Activated naive CD4-positive, alpha-beta T cell treated with anti-CD3 and anti-CD28 coated beads, Interleukin-2, amount 50 U/mL, for 16 hours (primary cell): ENCODE measurements at places on chromosomes 3 and 15.

DNA sequence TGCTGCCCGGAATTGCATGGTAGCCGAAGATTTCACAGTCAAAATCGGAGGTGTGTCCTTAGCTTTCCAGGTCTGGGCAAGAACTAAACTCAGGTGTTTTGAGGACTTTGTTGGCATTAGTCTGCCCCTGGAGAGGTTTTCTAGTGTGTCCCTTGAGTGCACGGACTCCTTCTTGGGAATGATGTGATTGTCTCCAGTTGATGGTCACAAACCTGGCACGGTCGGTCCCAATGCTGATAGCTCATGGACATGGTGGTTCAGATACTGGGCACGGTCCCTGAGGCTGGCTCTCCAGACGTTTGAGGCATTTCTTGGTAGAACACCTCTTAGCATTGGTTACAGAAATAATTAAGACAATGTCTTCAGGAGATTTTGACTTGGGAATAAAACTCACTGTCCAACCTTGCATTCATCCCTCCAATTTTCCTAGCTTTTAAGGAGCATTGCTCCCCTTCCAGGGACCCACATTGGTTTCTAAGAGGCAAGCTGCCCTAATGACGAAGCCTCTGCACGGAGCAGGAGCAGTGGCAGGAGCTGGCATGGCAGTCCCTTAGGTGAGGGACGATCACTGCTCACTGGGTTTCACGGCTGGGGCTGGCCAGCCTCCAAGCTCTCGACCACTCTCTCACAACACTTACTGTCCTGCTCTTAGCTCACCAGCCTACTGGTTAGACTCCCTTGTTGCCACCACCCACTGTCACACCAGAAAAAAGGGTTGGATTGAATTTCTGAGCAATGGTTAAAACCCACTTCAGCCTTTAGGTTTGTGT lies 68.1 kb downstream of the PGPEP1L start:
- no peak for DNase-seq

DNA sequence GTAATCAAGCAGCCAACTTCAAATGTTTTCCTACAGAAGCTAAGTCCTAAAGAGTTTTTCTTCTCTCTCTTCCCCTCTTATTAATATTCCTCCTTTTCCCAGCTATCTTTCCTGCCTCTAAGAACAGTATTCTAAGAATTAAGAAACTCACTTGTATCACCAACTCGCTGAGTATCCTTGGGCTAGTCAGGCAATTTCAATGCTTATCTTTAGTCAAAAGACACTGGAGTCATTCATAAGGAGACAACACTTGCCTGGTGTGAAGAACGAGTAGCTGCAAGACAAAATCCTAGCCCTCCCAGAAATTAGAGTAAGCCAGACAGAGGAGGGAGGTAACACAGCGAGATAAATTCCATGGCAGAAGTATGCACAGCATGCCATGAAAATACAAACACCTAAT lies 10.7 kb downstream of the VGLL4 start:
- no peak for DNase-seq

GRCh38 chr3:112149136-112149535 lies 16.1 kb upstream of the GCSAM start:
- no peak for DNase-seq

GRCh38 chr15:46088486-46089445 lies 453.9 kb downstream of the SQOR start:
- no peak for DNase-seq

GRCh38 chr15:90906181-90906849 lies 3.2 kb downstream of the MAN2A2 start:
- DNase-seq: no peak

DNA sequence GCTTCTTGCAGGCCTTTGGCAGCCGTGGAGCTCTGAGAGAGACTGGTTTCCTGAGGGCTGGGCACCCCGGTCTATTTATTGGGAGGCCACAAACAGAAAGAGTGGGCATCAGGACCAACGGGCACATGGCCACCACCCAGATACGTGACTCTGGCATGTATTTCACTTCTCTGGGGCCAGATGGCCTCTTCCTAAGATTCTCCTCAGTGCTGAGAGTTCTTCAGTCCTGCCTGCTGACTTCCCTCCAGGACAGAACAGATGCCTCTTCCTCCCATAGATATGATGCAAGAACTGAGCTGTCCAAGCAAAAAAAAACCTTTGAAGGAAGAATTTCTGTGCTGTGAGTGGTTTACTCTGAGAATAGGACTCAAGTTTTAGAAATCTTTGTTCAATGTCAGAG lies 107.7 kb downstream of the IGF2BP2 start:
- DNase-seq: no peak

GRCh38 chr15:94086341-94086740 lies 145.0 kb upstream of the MCTP2 start:
- DNase-seq: no peak

GRCh38 chr15:80744826-80745225 lies 34.3 kb upstream of the CEMIP start:
- DNase-seq: no peak

DNA sequence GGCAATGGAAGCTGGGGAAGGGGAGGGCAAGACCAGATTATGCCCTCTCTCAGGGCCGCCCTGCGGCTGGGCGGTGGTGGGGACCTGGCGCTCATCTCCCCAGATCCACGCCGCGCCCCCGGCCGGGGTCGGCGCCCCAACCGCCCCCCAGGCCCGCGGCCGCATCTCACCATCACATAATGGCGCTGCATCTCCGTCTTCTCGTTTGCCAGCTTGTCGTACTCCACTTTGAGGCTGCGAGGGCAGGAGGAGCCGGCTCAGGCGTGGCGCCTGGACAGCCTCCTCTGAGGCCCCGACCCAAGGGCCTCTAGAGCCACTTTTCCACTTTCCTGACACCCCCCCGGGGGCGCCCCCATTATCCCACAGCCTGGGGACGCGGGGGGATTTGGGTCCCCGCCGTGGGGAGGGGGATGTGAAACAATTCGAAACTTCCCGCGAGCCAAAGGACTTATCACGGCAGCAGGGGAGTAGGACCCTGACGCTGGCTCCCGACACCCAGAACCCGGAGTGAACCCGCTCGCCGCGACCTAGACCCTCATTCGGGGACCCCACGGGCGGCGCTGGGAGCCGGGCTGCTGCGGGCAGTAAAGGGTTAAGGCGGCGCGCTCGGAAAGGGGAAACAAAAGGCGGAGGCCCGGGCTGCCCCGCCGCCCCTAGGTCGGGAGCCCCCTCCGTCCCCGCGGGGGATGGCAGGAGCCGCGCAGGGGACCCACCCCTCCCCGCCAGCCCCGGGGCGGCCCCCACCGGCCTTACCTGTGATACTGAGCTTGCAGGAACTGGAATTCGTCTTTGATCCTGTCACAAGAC lies 2.1 kb downstream of the TLE3 start:
- DNase-seq: peak; percentile 63

- no peak for DNase-seq
Measured at GRCh38 chr3:115974940-115975339, 351.6 kb downstream of the GAP43 start.

- DNase-seq: no peak
Measured at GRCh38 chr3:134312072-134312872, 61.6 kb upstream of the RYK start.

GRCh38 chr15:34055868-34056595 lies 17.0 kb upstream of the AVEN start:
- DNase-seq: no peak

GRCh38 chr3:72301779-72302178 lies 516.8 kb upstream of the PROK2 start:
- no peak for DNase-seq

DNA sequence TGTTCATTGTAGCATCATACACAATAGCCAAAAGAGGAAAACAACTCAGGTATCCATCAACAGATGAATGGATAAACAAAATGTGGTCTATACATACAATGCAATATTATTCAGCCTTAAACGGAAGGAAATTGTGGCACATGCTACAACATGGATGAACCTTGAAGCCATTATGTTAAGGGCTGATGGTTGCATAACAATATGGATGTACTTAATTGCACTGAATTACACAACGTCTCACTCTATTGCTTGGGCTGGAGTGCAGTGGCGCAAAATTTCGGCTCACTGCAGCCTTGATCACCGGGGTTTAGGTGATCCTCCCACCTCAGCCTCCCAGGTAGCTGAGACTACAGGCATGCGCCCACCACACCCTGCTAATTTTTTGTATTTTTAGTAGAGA lies 7.0 kb upstream of the TMEM62 start:
- DNase-seq: no peak

DNA sequence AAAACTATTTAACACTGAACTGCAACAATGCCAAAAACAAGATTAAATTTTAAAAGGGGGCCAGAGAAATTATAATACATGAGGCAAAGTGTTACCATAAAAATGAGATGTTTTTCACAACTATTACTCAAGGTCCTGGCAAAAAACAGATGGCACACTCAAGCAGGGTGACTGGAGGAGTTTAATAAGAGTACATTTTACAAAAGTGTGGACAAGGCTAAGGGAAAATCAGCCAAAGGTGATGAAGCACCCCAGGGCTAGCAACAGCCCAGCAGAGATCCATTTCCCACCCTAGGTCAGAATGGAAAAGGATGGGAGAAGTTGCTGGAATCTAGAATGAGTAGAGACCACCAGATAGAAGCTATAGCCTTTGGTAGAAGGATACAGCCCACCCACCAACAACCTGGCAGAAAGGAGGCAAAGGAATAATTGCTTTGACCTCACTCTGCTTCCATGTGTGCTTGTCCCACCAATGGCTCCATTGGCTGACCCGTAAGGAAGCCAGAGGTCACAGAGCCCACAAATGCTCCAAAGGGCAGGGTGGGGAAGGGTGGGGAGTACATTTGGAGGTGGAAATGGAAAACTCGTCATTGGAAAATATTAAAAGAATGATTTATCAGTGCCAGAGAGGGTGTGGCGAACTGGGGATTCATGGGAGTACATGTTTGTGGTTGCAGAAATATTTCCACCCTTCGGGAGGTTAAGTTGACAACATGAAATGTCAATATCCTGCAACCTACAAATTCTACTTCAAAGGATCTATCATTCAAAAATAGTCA lies 161.0 kb upstream of the UBE2E2 start:
- DNase-seq: no peak

DNA sequence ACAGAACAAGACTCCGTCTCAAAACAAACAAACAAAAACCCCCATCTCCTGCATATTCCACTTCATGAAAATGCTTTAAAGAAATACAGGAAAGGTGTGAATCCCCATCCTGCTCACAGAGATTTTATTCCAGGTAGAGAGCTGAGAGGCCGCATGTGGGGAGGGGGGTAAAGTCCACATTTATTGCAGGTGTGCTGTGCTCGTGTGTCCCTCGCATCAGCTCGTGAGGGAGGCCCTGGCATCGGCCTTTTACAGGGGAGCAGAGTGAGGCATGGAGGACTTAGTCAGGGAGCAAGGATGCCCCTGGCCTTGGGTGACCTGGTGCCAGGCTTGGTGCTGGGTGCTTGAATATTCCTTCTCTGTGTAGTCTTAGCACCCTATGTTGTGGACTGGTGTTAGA lies 413.5 kb upstream of the C2CD4B start:
- DNase-seq: no peak

DNA sequence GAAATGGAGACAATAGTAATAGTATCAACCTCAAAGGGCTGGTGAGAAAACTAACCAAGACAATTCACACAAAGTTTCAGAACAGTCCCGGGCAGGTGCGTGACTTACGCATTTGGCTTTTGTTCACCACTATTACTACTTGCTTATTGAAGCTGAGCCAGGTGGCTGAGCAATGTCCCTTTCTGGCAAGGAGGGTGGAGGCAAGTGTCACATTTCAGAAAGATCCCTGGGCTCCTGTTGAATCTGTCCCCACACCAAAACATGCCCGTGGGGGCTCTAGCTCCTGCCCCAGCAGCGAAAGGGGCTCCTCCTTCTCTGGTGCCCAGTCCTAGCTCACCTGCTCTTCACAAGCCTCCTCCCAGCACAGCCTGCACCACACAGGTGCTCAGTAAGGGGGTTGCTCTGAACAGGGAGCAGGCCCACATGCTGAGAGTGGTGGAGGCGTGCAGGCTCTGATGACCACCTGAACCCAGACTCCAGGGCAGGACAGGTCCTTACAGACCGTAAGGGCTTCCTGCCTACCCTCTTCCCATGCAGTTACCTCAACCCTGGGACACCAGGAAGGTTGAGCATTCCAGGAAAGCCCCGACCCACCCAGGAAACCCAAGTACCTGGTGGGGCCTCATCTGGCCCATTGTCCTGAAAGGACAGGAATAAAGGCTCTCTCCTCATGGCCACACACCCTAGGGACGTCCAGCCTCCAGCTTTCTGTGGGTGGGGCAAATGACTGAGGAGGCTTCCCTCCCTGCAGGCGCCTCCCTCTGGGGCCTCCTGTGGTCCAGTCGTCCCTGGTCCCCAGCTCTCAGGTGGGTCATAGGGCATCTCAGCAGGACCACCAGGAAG lies 32.6 kb downstream of the SEMA7A start:
- DNase-seq: peak; percentile 53

- no peak for DNase-seq
Measured at GRCh38 chr3:127324076-127324475, 36.2 kb upstream of the PRR20G start.

DNA sequence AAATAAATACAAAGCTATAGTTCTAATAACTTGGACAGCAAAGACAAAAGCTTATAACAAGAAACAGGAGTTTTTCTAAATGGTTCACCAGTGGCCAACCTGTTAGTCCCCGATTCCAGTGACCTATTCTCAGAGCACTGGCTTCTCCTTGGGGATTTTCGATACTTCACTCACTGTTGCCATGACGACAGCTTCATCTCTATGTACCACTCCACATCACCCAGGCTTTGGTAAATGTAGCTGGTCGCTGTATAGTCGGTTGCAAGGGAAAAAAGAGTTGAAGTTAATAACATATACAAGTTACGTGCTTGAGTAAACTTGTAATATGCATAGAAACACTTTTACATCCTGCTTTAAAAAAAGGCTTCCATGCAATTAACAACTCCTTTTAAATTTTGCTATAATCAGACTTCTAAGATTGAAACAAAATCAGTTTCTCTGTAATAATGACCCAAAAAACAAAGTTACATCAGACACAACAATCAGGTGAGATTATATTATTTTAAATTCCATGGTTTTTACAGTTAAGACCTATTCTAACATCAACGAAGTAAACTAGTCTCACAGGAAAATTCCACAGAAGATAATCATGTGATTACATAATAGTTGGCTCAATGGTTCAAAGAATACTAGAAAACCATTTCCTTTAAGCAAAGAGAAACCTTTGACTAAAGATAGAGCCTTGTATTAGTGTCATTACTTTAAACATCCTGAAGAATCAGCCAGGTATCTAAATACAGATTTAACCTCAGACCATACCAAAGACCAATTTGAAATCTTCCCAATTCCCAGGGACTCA lies 2.9 kb downstream of the CCNL1 start:
- DNase-seq: no peak

GRCh38 chr15:74511583-74511982 lies 29.4 kb upstream of the ARID3B start:
- DNase-seq: no peak

- no peak for DNase-seq
Measured at GRCh38 chr3:10400749-10401495, 80.0 kb upstream of the SEC13 start.

DNA sequence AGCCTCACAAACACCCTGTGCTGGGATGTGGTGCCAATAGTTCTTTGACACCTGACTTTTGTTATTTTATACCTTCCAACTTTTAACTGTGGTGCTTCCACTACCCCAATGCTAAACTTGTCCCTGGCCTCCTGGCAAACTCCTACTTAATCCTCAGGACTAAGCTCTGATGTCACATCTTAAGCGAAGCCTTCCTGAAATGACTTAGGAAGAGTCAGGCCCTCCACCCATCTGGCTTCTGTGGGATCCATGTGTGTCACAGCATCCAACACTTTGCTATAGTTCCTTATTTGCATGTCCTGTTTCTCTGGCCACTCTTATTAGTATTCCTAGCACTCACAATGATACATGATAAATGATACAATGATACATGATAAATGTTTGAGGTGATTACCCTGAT lies 133.2 kb downstream of the FILIP1L start:
- no peak for DNase-seq
